Smooth muscle cell of the coronary artery (primary cell): ENCODE measurements at places on chromosomes 16 and 17. TPM values are rescaled to one million over a fixed set of nuclear protein-coding genes. Genes with fewer than 3 reads are reported as not detected.

Gene ATP2A1
- 0.08 and 0.23 TPM in 2 replicates for total RNA-seq

Gene HEATR9
- total RNA-seq = not detected in 2 replicates

Gene MYOCD
- 0.35 and 1.2 TPM in 2 replicates for total RNA-seq

Gene CPHXL2
- total RNA-seq = not detected in 2 replicates

Gene NTN1
- total RNA-seq = 0.08 and 4.0 TPM in 2 replicates

Gene KREMEN2
- not detected in 2 replicates for total RNA-seq

Gene KCNG4
- not detected in 2 replicates for total RNA-seq

Gene CHD9NB
- total RNA-seq = 0.98 and 3.5 TPM in 2 replicates

Gene CCR7
- total RNA-seq = not detected in 2 replicates

Gene SLC16A11
- 0.08 and 0.12 TPM in 2 replicates for total RNA-seq

Gene ZACN
- not detected in 2 replicates for total RNA-seq

Gene HASPIN
- 0.23 and 1.8 TPM in 2 replicates for total RNA-seq

Gene ITGAX
- under 0.01 TPM in 1 of 2 replicates, not detected in the other for total RNA-seq
